ENCODE measurements at places on chromosomes 7 and 10.

DNA sequence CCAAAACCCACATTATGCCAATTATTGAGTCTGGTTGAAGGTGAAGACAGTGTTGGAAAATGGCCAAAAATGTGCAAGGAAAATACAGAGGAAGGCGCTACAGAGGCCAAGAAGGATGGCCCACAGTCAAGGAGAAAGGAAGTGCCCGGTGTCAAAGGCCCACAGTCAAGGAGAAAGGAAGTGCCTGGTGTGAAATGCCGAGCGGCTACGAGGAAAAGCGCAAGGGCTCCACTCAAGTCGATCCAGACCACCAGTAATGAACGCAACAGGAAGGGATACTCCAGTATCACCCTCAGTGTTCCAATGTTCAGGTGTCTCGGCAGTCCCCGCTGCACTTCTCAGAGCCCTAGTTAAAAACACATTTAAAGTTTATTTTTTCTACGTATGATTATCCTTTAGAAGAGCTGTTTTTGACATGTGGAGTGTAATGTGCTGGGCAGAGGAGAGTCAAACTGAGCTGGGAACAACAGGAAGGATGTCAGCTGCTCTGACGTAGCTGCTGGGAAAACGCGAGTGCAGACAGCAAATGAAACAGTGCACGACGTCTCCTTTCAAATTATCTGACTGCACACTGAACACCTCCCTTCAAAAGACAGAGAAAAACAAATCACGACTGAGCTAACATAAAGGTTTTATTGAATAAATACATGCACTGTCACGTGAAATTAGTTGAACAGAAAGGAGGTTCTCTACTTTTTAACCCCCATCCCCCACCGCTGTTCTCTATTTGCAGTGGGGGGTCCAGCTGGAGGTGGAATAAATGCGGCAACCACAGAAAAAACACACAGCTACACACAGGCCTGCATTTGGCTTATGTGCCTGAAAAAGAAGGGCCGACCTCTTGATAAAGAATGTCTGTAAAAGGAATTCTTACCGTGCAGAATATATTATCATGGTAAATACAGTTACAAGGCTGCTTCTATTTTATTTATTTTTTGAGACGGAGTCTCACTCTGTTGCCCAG lies 26.1 kb upstream of the NCAPG2 start:
- no peak for DNase-seq

DNA sequence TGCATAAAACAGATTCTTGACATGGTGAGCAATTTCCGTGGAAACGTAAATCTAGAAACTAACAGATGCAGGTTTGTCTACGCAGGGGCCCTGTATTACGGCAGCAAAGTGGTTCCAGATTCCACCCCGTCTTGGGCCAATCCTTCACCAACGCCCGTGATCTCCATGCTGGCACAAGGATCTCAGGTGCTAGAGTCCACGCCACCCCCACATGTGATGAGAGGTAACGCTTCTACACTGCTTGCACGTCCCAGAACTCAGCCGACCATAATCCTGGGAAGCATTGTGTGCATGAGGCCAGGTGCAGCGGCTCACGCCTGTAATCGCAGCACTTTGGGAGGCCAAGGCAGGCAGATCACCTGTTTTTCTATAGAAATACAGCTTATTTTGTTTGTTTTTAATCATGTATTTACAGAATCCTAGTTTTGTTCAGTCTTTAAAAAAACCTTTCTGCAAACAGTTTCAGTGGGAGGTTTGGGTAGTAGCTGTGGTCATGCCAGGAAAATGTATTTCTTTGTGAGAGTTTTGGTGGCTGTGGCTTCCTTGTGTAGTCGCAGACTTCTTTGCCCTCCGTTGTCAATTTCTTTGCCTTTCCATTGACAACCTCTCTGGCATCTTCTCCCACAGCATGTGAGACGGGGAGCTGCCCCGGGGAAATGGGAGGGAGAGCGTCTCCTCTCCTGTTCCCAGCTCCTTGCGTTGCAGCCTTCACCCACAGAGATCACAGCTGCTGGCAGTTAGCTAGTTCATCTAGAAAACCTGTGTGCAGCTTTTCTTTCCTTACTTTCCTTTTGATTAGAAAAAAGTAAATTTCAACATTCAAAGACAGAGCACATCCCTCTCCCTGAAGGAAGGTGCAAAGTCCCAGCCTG lies 35.7 kb downstream of the ITIH2 start:
- DNase-seq: peak; percentile 12

DNA sequence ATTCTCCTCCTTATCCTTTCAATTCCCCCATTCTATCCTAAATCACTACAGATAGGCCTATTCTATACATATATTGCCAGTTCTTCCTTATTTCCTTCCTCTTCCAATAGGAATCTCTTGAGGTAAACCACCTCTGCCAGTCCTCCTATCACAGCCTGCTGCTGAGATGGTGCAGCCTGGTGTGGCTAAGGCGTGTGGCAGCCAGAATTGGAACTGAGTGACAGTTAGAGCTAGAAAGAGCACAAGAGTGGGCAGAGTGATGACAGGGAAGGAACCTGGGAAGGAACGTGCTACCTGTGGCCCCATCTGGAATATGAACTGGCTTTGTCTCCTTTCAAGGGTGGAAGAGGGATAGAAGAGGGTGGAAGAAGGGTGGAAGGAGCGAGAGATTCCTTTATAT lies 187.7 kb downstream of the HECW1 start:
- DNase-seq: no peak

GRCh38 chr10:14580671-14581332 lies 193.9 kb downstream of the FAM107B start:
- DNase-seq: no peak

DNA sequence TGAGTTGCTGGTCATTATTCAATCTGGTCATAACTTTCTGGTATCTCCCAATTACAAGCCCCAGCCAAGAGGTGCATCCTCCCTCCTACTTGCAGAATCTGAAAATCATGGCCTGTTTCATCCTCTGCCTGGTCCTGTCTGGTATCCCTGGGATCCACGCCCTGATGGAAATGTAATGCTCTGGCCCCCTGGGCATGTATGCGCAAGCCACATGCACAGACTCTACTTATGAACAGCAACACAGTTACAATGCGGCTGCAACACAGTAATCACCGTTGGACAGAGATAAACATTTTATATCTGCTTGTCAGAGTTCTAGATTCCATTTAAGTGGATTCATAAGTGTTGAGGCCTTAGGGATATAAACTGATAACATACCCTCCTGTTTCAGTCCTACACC lies 117.8 kb upstream of the ABI1 start:
- DNase-seq: no peak

- no peak for DNase-seq
These were observed 842 bp upstream of the JAKMIP3 start for GRCh38 chr10:132064771-132065437.

DNA sequence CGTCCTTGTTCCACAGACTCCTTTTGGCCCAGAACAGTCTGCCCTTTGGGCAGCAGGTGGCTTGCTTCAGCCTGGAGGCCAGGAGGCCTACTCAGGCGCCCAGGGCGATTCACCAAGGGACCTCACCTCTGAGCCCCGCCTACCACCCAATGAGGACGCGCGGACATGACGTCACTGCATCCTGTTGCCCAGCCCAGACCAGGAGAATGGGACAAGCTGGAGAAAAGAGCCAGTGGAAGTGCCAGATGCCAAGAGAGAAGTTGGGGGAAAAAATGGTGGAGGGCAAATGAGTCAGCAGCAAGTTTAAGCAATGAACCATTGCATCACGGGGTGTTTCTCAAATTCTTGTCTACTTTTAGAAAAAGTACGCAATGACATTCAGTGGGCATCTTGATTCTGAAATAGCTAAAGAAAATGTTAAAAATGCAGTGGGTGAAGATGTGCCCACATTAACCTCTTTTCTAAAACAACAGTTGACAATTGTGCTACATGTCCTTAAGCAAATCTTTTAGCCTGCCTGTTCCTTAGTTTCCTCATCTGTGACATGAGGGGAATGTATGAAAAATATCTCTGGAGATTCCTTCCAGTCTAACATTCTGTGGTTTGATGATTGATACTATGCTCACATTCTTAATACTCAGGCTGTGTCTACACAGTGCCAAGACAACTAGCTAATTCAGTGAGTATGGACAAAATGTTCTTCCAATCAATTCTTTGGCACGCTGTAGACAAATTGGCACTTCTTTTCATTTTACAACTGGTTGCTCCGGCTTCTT lies 23.9 kb upstream of the LEP start:
- DNase-seq: no peak

GRCh38 chr10:71231206-71231605 lies 18.8 kb downstream of the UNC5B start:
- DNase-seq: no peak

GRCh38 chr7:108099713-108100112 lies 30.4 kb downstream of the LAMB4 start:
- DNase-seq: no peak

All from NCI-H1092 (cell line).